ENCODE measurements at places on chromosomes 4 and X.

GRCh38 chr4:1511441-1512041 lies 105.3 kb upstream of the NKX1-1 start:
- DNase-seq = peak; percentile 79

GRCh38 chr4:161336016-161336530 lies 827.7 kb downstream of the FSTL5 start:
- no peak for DNase-seq

- DNase-seq = no peak
These were observed 84.3 kb downstream of the SPRY1 start for GRCh38 chr4:123480706-123481418.

DNA sequence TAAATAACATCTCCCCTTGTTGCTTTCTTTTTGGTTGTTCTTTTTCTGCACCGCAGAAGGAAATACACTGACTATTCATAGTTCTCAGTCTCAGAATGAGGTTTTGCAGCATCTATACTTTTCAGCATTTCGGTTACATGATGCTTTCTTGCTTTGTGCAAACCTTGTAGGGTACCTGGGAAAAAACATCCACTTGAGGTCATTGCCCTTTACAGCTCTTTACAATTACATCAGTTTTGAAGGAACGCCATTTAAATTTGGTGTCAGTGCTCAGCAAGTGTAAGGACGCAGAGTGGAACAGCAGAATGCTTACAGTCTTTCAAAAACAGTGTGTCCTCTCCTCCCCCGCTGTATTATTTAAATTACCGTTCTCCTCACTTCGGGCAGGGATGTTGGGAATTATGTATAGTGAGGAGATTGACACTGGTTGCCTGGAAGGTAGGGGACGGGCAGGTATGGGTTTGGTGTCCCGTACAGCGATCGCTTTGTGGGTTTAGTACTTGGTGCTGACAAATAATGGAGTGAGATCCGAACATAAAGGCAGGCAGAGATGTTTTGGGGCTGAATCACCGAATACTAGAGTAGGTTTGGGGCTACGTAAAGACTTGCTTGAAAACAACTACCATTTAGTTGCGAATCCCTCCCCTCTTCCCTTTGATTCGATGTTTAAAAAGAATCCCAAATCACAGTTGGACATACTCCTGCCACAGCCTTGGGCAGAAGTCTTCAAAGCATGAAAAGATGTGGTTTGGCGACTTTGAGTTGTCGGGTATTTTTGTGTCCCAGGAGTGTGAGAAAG lies 2.0 kb upstream of the NKX3-2 start:
- DNase-seq = no peak

DNA sequence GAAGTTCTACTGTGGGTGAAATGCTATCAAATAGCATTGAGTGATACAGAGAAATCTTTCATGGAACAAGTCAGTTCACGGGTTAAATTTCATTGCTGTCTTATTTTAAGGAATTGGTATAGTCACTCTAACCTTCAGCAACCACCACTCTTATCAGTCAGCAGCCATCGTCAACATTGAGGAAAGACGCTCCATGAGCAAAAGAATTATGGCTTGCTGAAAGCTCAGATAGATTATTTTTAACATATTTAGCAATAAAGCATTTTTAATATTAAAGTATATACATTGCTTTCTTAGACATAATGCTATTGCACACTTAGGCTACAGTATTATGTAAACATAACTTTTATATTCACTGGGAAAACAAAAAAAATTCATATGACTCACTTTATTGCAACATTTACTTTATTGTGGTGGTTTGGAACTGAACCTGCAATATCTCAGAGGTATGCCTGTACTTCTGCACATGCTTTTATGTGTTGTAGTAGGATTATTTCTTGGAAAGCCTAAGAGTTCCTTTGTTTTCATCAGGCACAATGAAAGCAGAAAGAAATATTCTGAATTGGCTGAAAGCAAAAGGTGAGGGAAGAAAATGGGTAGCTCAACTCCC lies 586.7 kb downstream of the GBA3 start:
- DNase-seq = no peak

DNA sequence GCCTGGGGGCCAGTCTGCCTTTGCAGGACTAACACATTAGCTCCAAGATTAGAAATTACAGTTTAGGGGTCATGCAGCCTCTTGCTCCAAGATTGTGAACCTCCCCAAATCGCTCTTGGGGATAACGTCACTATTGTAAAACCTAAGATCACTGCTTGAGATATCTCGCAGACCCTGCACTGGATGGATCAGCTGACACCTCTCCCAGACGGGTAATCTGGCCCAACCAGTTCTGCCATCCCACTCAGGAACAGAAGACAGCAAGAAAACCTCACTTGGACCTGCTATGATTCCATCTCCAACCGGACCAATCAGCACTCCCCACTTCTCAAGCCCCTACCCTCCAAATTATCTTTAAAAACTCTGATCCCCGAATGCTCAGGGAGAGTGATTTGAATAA lies 431.2 kb downstream of the GPM6A start:
- peak; percentile 14 for DNase-seq

DNA sequence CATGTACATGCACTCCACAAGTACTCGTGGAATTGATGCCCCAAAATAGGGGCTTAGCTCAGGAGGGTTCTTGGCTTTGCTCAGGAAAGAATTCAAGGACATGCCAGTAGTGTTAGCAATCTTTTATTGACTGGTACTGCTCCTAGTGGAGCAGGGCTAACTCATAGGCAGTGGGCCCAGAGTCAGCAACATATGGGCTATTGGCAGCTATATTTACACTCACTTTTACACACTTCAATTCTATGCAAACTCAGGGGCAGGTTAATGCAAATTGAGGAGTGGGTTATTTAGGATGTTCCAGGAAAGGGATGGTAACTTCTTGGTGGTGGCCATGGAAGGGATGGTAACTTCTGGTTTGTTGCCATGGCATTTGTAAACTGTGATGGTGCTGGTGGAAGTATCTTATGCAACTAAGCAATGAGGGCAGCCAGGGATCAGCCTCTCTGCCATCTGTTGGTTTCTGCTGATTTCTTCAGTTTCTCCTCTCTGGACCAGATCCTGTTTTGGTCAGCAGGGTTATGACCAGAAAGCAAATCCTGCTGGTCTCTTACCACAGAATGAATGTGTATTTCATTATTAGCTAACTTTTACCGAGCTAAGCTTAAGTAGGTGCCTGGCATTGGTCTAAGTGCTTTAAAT lies 69.2 kb upstream of the FAT1 start:
- DNase-seq = no peak

- peak; percentile 46 for DNase-seq
These were observed 35.4 kb downstream of the SNX25 start for GRCh38 chr4:185244763-185245162.

GRCh38 chr4:29972121-29972520 lies 748.0 kb upstream of the PCDH7 start:
- no peak for DNase-seq

DNA sequence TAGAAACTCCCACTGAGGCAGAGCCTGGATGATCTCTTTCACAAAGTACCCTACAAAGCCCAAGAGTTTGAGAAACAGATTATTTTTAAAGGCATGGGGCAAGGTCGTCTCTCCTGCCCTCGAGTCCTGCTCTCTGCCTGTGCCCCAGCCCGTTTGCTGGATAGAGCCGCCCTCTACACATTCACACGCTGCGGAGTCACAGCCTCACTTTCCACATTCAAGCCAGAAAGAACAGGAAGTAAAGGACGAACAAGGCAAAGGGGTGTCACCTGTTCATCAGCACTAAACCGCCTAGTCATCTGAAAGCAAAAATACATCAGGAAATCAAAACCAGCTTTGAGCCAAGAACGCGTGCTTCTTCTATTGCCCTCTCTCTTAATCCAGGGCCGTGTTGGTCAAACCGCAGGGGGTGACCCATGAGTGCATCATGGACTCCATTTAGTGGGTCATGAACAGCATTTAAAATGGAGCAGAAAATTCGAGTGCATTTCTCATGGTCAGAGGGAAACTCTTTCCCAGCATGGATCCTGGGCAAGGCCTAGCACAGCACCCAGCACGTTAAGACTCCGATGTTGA lies 83.4 kb downstream of the PHKA2 start:
- peak; percentile 14 for DNase-seq

- DNase-seq = no peak
These were observed 82.2 kb downstream of the FNIP2 start for GRCh38 chr4:158850800-158851644.

DNA sequence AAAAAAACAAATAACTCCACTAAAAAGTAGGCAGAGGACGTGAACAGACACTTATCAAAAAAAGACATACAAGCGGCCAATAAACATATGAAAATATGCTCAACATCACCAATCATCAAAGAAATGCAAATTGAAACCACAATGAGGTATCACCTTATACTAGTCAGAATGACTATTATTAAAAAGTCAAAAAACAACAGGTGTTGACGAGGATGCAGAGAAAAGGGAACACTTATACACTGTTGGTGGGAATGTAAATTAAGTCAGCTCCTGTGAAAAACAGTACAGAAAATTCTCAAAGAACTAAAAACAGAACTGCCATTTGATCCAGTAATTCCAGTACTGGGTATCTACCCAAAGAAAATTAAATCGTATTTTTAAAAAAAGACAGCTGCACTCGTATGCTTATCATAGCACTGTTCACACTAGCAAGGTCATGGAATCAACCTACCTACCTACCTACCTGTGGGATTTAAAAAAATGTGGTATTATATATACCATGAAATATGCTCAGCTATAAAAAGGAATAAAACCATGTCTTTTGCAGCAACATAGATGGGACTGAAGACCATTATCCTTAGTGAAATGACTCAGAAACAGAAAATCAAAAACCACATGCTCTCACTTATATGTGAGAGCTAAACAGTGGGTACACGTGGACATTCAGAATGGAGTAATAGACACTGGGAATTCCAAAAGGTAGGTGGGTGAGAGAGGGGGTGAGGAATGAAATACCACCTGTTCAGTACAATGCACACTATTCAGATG lies 24.8 kb upstream of the PTPN13 start:
- DNase-seq = no peak

- DNase-seq = peak; percentile 28
These were observed 471.7 kb downstream of the GASK1B start for GRCh38 chr4:157700898-157701694.

- DNase-seq = no peak
These were observed 28.1 kb upstream of the NYX start for GRCh38 chrX:41419082-41419481.

GRCh38 chr4:81647388-81647787 lies 175.7 kb upstream of the RASGEF1B start:
- DNase-seq = peak; percentile 86

DNA sequence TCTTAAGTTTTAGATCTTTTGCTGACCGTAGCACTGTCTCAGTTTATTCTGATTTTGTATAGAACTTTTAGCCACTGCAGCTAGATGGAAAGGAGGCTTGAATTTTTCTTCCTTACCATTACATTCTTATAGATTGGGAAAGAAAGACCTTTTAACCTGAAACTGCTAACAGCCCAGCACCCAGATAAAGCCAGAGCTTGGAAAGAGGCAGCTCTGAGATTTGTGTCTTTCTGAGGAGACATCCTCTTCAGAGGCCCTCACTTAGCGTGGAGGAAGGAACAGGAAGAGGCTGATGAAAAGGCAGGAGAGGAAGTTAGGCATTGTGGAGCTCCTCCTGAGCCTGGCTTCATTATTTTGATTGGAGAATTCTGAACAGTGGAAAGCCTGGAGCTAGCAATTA lies 35.1 kb downstream of the ATG4A start:
- DNase-seq = no peak

- no peak for DNase-seq
These were observed 12.8 kb upstream of the TASL start for GRCh38 chrX:30590368-30590767.

DNA sequence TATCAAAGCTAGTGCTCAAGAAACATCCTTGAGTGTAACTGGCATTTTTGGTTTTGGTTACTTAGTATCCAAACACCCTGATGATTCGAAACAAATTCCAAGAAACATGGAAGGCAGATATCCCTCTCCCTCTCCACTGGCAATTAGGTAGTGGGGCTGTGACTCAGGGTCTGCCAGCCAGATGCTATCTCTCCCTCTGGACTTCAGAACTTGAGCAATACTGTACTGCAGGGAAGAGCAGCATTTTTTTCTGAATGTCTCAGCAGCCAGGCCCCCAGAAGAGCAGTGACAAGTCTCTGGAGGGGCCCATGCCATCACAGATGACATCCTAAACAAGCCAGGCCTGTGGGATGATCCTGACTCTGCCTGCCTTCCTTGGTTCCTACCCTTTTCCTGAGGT lies 37.3 kb upstream of the BCORL1 start:
- DNase-seq = no peak

GRCh38 chr4:95209927-95210326 lies 338.8 kb downstream of the UNC5C start:
- peak; percentile 16 for DNase-seq

- DNase-seq = no peak
These were observed 310.0 kb upstream of the PCDH10 start for GRCh38 chr4:132839070-132839469.

DNA sequence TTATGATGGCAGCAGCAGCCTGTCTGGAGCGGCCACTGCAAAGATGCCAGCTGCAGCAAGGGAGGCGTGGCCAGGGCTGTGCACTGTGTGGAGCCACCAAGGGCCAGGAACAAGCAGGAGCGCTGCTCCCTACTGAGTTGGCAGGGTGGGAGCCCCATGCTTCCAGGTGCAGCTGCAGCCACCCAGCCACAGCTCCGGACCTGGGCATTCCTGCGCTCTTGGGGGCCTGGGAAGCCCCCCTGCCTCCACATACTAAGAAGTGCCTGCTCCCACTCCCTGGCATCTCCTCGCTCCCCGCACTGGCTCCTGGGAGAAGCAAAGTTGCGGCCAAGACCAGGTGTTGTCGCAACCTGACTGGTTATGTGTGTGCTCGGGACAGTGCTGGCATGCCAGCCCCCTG lies 619.8 kb downstream of the DMD start:
- DNase-seq = no peak

GRCh38 chr4:88826771-88827170 lies 129.1 kb upstream of the NAP1L5 start:
- DNase-seq = no peak

- DNase-seq = no peak
These were observed 687.7 kb downstream of the TRAM1L1 start for GRCh38 chr4:116397714-116398113.

DNA sequence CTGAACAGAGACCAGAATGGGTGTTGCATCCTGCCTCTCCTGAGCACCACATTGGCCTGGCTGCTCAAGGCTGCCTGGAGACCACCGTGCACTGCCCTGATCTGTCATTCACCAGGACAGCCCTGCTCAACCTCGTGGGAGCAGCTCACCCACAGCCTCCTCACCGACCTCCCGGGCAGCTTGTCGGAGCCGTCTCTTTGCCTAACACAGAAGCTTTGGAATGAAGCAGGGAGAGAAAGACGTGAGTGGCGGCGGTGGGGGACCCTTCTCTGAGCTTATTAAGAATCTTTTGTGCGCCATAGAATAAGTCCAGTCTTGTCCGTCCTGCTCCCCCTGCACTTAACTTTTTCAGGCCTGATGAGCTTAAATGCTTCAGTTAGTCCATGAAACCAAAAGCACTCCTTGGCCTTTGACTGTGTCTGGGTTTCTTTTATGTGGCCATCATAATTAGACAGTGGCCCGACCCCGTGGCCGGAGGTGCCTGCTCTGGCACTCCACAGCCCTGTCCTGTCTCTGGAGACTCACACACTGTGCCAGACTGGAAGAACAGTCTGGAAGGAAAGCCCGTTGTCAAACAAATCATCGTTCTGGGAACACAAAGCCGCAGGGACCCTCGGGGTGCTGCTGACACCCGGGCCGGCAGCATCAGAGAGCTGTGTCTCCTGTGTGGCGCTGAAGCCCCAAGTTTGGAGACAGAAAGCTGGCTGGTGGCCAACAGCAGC lies 192.8 kb downstream of the BCOR start:
- no peak for DNase-seq
